ENCODE measurements at places on chromosomes 3 and 15.

GRCh38 chr3:14847613-14848541, 29.1 kb downstream of the FGD5 start:
- peak; percentile 13 for DNase-seq

GRCh38 chr3:43728947-43729346, 38.2 kb downstream of the ABHD5 start:
- no peak for DNase-seq

- peak; percentile 48 for DNase-seq
These were observed 33.5 kb downstream of the MYL3 start for GRCh38 chr3:46829699-46830208.

DNA sequence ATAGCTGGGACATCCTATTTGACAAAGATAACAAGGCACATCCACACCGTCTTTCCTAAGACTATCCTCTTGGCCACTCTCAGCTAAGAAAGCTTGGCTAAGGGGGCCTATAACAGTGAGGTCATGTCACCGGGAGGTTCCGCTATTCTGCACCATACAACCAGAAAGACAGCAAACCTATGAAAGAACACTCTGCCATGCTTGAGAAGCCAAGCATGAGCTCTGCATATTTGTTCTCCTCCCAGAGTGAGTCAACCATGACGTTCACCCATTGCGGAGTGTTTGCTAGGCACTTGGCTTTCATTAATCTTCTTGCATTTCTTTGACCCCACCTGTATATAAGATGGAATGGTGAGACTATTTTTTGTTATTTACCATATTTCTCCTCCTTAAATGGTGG, 141.2 kb downstream of the GMNC start:
- DNase-seq = no peak

DNA sequence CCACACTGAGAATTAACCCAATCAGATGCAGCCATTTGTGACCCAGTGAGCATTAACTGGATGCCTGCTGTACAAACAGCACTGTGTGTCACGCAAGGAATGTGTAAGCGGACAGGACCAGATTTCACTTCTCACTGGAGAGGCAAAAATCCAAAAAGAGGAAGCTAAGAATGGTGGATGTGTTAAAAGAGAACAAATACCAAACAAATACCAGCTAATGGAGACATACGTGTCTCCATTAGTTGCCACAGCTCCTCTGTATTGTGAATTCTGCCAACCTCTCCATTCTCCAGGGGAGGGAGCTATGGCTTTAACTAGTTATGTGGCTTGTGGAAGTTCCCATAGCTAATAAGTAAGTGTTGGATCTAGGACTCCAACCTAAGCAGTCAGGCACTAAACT, 2.6 kb downstream of the LTF start:
- no peak for DNase-seq

GRCh38 chr3:123489400-123490004, 40.6 kb upstream of the ADCY5 start:
- peak; percentile 47 for DNase-seq

- no peak for DNase-seq
These were observed 49.8 kb downstream of the EXOG start for GRCh38 chr3:38545983-38546382.

DNA sequence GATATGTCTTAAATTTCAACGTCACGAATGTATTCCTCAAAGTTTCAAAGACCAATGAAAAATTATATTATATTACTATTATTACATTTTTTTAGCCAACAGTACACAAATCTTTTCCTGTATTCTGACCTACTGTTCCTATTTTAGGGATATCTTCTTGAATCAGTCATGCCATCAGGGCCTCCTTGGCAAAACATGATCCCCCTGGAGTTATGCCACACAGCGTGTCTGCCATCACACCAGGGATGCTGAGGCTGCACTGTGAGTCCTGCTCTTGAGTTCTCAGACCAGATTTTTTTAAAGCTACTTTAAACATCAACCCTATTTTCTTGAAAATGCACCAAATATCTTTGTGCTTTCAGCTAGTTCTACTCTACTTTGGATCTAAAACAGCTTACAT, 425.9 kb upstream of the ZNF385D start:
- no peak for DNase-seq

- peak; percentile 80 for DNase-seq
These were observed 11.3 kb upstream of the IQGAP1 start for GRCh38 chr15:90376789-90377188.

GRCh38 chr3:13280811-13281506, 139.2 kb downstream of the NUP210 start:
- DNase-seq = no peak

DNA sequence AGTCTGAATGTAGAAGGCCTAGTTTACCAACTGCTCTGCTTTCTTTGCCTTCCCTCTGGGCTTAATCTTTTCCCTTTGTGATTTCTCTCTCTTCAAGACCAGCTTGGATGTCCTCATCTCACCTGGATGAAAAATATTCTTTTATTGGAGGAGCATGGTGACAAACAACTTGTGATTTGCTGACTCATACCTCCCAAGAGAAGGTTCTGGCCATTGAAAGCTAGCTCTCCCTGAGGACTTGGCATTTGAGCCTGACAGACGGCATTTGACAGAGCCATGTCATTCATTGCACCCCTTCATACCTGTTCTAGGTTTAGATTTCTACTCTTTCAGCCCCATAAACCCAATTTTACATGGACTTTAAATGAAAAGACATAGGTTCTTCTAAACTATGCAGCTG, 33.3 kb downstream of the ATG7 start:
- DNase-seq = peak; percentile 16

- no peak for DNase-seq
These were observed 4.1 kb downstream of the LOXL1 start for GRCh38 chr15:73930371-73930770.

DNA sequence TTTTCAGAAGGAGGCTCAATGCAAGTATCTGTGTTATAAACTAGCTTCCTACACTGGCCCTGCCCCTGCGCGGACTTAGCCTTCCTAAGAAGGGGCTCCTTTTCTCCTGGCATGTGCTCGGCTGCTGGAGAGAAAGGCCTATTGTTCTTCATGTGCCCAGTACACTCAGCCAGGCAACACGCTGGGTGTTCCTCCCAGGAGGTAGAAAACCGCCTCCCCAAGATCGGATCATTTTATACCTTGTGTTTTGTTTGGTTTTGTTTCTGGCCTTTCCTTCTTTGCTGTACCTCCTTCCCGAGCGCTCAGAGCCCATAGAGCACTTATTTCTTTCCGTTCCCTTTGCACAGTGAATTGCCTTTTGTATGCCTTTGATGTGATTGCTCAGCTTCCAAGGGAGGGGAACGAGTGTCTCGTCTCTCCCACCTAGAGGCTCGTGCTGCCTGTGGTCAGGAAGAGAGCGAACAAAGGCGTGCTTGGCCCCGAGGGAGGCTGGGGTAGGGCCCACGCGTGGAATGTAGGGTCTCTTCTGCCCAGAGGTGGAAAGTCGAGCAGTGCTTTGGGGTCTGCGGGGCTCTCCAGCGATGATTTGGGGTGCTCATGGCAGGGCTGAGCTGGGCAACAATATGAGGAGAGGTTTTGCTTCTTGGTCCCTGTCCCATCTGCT, 30.0 kb downstream of the CCNL1 start:
- DNase-seq = peak; percentile 55

DNA sequence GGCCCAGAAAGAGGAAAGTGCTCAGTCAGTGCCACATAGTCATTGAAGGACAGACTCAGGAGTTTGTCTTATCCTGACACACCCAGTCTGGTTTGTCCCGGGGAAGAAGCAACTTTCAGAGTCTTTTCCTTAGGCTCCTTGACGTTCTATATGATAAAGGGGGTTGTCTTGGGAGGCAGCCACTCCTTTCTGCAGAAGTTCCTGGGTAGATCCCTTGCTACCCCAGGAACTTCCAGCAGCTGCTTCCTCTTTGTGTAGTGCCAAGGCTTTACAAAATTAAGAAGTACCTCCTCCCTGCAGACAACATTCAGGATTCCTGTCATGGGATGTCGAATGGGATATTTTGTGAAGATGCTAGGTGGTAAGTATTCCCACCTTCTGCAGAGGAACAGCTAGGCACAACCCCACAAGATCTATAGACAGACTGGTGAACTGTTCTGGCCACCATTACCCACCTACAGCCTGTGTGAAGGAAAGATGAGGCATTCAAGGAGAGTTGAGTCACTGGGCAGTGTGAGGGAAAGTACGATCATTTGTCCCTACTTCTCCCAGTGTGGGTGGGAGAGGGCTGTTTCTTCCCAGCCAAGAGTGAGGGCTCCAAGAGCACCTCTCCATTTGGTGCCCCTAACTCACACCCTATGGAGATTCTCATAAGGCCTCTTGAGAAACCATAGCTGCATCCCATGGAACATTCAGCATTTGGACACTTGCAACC, 11.3 kb downstream of the TMEM266 start:
- DNase-seq = no peak

DNA sequence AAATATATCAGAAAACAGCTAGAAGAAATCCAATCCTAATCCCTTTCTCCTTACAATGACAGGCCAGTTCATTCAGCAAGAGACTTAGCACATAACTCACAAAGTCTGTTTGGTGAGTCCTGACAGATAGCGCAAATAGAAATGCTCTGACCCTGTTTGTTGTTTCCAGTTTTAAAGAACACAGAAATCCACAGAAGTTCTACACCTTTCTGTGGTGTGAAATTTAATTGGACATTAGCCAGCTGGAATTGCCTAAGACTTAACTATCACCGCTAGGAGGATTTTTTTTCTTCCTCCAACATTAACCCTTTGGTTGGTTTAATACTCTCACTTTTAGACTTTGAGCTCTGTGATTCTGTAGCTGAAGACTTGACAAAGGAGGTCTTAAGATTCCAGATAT, 30.8 kb downstream of the HDC start:
- DNase-seq = no peak

DNA sequence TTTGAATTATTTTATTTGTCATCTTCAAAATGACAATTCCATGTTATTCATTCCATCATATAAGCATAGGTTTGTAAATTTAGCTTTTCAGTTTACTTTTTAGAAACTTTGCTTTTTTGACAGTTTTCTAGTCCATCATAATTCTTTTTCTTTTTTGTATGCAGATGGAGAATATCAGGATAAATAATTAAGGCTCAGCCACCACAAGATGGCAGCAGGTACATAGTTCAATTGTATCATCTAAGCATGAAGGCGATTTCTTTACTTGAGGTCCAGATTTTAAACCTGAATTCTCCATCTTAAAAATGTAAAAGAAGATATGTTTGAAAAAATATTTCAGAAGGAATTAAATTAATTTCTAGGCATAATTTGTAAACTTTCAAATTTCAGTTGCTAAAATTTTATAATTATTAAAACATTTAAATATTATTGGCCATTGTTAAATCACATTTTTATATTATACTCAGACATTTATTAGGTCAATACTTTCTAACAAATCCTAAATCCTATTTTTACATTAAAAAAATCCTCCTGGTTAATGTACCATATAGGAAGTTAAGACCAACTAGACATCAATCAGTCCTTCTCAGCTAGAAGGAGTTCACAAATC, 15.1 kb downstream of the PLSCR5 start:
- DNase-seq = peak; percentile 21

DNA sequence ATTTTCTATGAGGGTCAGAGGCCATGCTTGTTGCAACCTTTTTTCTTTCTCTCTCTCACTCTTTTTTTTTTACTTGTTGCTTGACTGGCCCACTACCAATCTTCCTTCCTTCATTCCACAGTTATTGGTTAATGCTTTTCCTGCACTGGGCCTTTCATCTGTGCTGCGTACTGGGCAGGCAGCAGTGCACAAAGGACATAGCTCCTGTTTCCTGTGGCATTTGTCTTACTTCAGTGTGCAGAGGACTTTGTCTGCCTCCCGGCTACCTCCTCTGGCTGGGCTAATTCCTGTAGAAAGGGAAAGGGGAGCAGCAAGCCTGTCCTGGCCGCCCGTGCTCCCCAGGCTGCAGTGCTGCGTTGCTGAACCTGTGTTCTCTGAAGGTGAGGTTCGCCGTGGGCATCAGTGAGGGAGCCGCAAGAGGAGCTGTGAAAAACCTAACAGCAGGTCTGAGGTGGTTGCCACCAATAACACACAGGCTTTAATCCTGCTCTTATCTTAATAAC, 93.7 kb upstream of the RGMA start:
- DNase-seq = no peak

- no peak for DNase-seq
These were observed 755.1 kb downstream of the ROBO2 start for GRCh38 chr3:77795013-77795412.

GRCh38 chr3:111210866-111211564, 139.4 kb downstream of the NECTIN3 start:
- no peak for DNase-seq

DNA sequence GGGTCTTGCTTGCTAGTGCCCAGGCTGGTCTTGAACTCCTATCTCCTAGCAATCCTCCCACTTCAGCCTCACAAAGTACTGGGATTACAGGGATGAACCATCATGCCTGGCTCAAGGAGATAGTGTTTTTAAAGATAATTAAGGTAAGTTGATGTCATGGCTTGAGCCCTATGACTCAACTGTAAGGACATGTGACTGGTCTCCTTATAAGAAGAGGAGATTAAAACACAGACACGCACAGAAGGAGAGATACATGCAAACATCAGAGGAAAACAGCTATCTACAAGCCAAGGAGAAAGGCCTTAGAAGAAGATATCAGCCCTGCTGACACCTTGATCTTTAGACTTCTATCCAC, 220.4 kb upstream of the GADL1 start:
- no peak for DNase-seq

- no peak for DNase-seq
These were observed 382 bp upstream of the POMGNT2 start for GRCh38 chr3:43106293-43106628.

DNA sequence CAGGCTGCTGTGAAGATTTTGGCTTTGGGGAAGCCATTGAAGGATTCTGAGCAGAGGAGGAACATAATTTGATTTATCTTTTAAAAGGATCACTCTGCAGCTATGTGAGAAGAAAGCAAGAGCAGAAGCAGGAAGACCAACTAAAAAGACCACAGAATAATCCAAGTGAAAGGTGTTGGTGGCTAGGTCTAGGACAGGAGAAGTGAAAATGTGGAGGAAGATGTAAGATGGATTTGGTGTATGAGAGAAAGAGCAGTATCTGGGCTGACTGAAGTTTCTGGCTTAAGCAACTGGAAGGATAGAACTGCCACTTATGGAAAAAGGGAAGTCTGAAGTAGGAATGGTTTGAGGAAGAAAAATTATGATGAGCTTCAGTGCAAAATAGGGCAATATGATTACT, 62.0 kb downstream of the SFMBT1 start:
- DNase-seq = no peak

GRCh38 chr15:43799945-43800285, at the start of gene SERINC4:
Gene SERINC4 (minus strand): TSS chr15:43800220. CDS start chr15:43799986, 234 bp downstream.
- DNase-seq = no peak

- no peak for DNase-seq
These were observed 126.9 kb downstream of the LRRK1 start for GRCh38 chr15:101045835-101046691.

GRCh38 chr3:187979564-187979963, 174.4 kb upstream of the LPP start:
- no peak for DNase-seq

GRCh38 chr3:18633002-18633401, 207.9 kb upstream of the SATB1 start:
- DNase-seq = no peak

GRCh38 chr3:115236496-115236895, 89.4 kb upstream of the ZBTB20 start:
- DNase-seq = no peak

DNA sequence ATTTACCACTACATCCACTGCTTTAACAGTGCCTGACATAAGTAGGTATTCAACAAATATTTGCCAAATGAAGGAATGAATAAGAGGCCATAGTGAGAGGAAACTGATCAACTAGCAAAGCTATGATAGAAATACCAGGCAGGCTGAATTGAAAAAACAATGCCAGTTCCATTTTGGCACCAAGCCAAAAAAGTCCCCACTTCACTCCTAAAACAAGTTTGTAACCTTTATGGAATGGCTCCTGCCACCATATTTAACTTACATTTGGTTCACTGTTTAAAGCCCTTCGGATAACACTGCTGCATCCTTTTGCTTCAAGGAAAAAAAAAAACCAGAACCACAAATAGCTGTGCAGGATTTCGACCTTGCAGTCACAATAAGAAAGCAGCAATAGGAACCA, 166.1 kb downstream of the FRMD5 start:
- DNase-seq = no peak

Measured in activated CD4-positive, alpha-beta T cell treated with anti-CD3 and anti-CD28 coated beads, Interleukin-10, Interleukin-2, amounts not matched to agents 100 ng/mL and 50 ng/mL, durations not matched to agents 16 hours and 8 hours (primary cell).